ENCODE measurements at places on chromosomes 12 and 14.
A peak's percentile ranks its signal among the peaks of the same experiment; 100 is the strongest.

DNA sequence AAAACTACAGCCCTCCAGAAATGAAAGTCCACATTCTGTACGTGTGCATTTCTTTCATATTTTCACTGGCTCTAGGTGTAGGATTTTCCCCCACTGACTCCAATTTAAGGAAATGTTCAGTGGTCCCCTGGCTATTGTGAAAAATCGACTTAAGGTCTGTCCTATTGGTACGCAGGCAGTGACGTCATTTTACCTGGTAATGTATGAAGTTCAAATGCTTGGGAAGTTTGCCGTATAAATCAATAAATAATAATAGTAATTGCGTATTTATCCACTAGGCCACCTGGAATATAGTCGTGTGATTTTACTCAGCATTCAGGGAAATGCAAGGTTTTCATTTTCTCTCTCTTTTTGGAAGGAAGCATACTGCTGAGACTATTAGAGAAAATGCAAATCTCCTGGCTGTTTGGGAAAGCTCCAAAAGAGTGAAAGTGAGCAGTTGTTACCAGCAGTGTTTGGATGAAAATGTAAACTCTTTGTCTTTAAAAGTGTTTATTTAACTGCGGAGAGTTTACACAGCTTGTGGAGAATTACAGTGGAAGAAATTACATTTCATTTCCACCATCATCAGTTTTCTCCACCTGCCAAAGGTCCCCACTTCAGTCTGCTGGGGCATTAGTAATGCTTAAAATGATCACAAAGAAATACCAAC is 107.0 kb downstream of the EXOC5 start:
- DNase-seq, result no peak

DNA sequence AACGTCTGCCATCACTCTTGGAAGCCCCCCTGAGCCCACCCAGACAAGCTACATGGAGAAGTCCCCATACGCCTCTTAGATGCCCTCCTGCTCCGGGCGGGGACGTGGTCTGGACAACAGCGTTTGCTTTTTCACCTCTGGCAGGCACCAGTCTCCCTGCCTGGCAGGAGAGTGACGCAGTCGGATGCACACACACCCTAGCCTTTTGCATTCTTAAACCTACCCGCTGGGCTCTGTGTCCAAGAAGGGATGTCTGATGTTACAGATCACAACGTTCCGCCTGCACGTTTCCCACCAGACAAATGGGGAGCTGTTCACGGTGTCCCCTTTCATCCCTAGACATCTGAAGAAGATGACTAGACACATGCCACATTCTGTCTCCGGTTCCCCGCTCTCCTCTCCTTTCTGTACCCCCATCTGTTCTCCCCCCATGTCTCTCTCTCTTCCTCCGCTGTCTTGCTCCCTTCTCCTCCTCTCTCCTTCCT is 100.2 kb downstream of the RIMBP2 start:
- DNase-seq, result no peak

GRCh38 chr12:111398530-111398929 is 7.2 kb upstream of the SH2B3 start:
- no peak for DNase-seq

DNA sequence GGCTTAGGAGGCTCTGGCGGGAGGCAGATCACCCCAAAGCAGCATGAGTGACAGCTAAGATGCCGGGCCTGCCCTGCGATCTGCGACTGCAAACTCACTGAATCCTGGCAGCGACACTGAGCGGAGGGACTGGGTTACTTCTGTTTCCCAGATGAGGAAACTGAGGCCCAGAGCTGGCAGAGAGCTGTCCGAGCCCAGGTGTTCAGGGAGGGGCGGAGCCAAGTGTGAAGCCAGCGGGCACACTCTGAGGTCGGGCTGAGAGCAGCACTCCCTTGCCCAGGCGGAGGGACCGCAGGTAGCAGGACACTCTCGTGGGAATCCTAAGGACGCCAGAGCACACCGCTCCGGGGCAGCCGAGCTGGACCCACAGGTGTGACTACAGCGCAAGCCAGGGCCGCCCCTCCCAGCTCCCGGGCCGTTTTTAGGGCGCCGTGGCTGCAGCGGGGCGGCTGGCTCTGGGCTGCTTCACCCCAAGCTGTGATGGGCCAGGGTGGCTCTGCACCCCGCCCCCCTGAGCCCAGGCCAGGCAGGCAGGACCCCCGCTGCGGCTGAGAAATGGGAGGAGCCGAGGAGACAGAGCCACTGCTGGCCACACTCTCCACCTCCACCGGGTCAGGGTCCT is 27.4 kb downstream of the MMP17 start:
- no peak for DNase-seq

GRCh38 chr14:93734086-93734822 is 54.0 kb downstream of the PRIMA1 start:
- no peak for DNase-seq

DNA sequence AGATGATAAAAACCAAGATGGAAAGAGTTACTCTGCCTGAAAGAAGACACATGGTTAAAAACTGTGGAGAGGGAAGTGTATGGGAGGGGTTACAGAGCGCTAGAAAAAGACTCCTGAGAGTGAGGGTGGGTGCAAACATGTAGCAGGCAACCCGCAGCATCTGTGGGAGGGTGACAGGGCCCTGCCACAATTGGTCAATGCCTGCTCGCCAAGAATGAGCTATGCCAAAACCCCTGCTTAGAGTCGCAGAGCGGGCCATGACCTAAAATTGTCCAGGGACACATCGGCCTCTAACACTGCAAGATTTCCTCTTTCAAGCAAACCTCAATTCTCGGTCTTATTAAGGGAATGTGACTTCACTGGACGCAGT is 700 bp downstream of the PRKAG1 start:
- DNase-seq, result peak; percentile 31

GRCh38 chr14:105853089-105853906 is 326.9 kb downstream of the TMEM121 start:
- DNase-seq, result no peak

Measured in cerebellum (tissue), 4 donors.